Activated CD4-positive, CD25-positive, alpha-beta regulatory T cell treated with anti-CD3 and anti-CD28 coated beads, Interleukin-2, amount 50 U/mL, for 72 hours (primary cell): ENCODE measurements at places on chromosomes 4 and X.

DNA sequence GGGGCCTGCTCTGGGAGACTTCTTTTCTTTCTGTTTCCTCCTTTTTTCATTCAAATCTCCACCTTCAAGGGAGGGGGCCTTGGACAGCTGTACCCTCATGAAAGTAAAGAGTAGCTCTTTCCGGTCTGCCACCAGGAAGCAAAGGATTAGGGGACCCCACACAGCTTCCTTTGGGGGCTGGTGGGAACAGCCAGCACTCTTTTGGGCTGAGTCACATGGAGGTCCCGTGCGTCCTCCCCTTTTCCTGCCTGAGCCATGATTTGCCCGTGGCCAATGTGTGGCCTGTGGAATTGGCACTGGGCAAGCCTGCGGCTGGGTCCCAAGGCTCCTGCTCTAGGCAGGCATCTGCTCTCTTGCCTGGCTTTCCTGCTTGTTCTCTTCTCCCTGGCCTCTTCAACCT is 65.5 kb downstream of the FHDC1 start:
- no peak for DNase-seq

DNA sequence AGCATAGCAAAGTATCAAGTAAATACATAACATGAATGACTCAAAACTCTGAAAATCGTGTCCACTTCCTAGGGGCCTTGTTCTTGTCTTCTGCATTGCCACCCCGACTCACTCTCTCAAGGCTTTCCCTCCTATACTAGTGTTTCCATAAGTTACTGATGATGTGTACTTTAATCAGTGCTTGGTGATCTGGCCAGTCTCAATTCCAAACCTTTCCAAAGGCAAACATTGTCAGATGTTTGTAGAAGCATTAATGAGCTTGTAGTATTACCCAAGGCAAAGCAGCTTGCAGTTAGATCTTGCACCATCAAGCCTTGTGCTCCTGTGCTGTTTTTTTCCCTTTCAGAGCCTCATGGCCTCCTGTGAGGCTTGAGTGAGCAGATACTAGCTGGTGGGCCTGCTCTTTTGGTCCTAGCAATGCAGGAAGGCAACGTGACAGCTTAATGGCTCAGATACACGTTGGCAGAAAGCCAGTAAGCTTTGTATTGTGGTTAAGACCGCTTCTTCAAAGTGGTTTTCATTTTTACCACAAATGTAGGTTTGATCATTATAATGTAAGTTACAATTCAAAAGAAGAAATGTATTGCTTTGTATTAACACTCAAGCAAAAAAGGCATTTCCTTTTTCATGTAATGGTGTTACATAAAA is 51.8 kb downstream of the RBPJ start:
- DNase-seq: no peak

GRCh38 chrX:40651620-40652223 is 4.4 kb upstream of the CXorf38 start:
- peak; percentile 75 for DNase-seq

GRCh38 chr4:148292686-148293085 is 149.5 kb downstream of the NR3C2 start:
- no peak for DNase-seq

DNA sequence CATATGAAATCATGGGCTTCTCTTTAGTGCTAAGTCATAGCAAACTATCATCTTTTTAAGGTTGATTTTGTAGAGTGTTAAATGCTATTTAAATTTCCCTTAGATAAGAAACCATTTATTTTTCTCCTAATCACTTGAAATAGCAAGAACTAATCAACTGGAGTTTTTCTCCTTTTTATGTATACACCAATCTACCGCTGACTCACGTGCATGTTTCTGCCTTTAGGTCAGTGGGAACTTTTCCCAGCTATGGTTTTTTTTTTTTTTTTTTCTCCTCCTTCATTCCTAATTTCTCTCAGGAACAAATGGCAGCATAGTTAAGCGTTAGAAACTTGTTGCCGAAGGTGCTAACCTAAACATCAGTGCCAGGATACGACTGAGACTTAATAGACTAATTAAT is 176.4 kb downstream of the BMPR1B start:
- DNase-seq: no peak

DNA sequence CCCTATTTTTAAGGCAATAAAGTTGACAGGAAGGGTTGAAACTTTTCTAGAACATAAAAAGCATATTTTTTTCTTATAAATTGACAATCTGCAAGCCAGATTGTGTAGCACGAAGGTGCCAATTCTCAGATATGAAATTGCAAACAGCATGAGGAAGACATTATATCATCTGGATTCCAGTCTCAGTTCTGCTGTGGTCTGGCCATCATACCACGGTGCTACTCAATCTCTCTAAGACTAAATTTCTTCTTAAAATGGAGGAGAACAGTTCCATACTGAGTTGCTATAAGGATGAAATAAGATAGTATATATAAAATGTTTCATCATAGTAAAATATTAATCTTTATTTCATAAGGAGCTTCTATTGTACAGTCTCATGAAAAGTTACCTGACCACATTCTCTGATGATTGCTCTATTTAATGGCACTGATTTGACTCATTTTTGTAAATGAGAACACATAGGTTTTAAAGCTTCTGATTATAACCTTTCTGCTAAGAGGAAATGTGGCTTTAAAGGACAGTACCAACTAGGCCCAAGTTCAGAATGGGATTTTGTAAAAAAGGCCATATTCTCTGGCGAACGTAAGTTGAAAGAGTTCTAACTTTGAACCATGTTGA is 127.9 kb downstream of the SHROOM3 start:
- no peak for DNase-seq

- no peak for DNase-seq
These were observed 37.1 kb upstream of the AMOT start for GRCh38 chrX:112877771-112878173.

DNA sequence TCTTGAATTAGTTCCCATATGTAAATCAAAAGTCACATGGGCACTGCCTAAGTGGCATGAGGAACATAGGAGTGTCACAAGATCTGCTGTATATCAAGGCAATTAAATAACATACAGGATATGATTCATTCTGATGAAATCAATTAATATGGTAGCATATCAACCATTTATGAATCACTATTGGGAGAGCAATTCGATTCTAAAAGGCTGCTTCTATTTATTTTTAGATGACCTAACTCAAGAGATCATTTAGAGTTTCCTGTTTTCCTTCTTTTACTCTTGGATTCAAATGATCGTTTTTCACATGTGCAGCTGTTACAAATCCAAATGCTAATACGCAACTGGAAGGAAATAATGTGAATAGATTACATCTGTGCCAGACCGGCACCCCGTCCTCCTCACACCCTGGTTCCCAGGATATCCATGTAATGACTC is 81.9 kb downstream of the HCCS start:
- no peak for DNase-seq

DNA sequence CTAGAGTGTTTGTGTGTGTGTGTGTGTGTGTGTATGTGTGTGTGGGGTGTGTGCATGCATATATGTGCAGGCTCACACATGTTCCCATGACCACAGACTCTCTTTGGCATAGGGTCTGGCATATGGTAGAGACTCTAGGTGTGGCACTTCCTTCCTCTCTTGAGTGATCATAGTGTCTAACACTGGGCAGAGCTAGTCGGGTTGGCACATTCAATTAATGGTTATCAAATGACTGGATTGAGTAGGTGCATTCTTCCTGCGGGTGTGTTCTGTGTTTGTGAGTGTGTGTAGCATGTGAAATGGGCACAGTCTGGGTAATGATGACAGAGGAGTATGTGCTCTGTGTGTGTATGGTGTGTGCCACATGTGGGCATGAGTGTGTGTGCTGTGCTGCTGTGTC is 106.5 kb downstream of the EFNB1 start:
- DNase-seq: no peak

GRCh38 chr4:23456864-23457263 is 433.0 kb downstream of the PPARGC1A start:
- no peak for DNase-seq

- no peak for DNase-seq
These were observed 8.2 kb upstream of the GPR78 start for GRCh38 chr4:8571702-8572685.

GRCh38 chrX:2647627-2648026 is 43.5 kb upstream of the CD99 start:
- no peak for DNase-seq

GRCh38 chr4:123547216-123548165 is 150.9 kb downstream of the SPRY1 start:
- no peak for DNase-seq

DNA sequence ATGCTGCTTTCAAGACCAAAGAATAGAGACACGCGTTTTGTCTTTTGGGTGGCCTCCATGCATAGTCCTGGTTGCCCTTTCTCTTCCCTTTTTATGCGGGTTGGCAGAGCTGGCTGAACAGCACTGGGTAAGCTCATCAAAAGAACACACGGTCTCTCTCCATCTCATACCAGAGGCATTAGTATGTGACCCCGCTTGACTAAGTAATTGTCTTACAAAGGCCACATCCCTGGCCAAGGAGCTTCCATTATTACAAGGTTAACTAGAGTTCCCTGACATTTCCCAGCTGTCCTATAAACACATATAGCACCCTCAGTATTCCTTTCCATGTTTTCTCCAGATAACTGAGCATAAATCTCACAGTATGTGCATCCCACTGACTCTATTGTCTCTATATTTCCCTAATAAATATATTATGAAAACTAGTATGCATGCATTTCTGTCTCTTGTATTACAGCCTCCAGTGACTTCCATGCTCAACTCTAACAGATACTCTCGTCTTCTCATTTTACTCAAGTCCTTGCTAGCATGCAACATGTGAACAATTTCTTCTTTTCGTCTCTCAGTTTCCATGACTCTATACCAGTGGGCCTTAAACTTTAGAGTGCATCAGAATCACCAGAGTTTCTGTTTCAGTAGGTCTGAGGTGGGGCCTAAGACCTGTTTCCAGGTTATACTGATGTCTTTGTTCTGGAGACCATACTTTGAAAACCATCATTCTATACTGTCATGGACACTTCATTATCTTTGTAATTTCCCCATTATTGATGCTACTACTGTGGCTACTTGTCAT is 247.7 kb upstream of the ARSJ start:
- no peak for DNase-seq

GRCh38 chrX:100710816-100711215 is 21.1 kb downstream of the SYTL4 start:
- DNase-seq: no peak

DNA sequence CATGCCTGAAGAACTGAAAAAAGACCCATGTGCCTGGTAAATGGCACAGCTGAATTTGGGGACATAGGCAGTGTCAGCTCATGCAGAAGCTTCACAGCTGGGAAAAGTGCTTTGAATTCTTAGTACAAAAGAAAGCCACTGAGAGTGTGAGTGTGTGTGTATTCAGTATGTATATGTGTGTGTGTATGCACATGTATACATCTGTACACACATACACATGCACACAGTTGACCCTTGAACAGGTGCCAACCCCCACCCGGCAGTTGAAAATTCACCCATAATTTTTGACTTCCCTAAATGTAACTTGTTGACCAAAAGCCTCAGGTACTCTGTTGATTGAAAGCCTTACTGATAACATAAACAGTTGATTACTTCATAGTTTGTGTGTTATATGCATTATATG is 49.5 kb upstream of the ENPP6 start:
- DNase-seq: no peak

GRCh38 chrX:72273718-72274117 is 3.3 kb downstream of the RPS4X start:
- no peak for DNase-seq

- DNase-seq: no peak
These were observed 49.8 kb upstream of the PRSS48 start for GRCh38 chr4:151227172-151227571.

- DNase-seq: no peak
These were observed 90.7 kb downstream of the CDS1 start for GRCh38 chr4:84673475-84674240.

DNA sequence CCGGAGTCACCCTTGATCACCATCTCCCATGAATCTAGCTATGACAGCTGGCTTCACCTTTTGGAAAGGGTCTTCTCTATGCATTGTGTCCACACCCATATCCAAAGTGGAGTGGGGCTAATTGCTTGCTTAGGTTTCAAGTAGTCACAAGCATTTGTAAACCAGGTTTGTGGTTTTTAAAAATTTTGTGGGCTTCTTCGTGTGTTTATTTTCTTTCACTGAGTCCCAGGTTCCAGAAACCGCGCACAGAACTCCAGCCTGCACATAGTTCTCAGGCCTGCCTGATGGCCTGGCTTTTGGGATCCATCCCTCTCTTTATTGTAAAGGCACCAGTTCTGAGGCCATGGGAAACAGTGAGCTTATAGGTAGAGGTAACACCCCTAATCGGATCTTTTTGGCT is 70.2 kb upstream of the TLR3 start:
- DNase-seq: no peak

GRCh38 chr4:94889946-94890345 is 132.2 kb downstream of the BMPR1B start:
- no peak for DNase-seq

GRCh38 chr4:147103403-147103946 is 157.8 kb upstream of the TTC29 start:
- DNase-seq: no peak

- DNase-seq: no peak
These were observed 304.4 kb downstream of the AFF2 start for GRCh38 chrX:148804579-148805355.

DNA sequence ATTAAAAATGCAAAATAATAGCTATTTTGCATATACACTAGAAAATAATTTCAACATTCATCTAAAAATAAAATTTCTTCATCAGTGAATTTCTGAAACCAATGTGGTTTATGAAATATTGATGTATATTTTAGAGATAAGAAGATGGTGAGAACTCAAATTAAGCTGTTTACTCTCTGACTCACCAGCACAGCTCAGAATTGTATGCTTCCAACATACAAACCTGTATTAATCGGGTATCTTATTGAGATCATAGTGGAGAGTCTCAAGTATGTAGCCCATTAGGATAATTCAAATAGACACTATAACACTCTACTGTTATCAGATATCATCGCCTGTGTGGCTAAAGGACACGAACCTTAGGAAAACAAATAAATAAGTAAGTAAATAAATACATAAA is 899.5 kb upstream of the INTU start:
- no peak for DNase-seq

GRCh38 chr4:136219592-136220125 is 1312.6 kb downstream of the PCDH18 start:
- DNase-seq: no peak

DNA sequence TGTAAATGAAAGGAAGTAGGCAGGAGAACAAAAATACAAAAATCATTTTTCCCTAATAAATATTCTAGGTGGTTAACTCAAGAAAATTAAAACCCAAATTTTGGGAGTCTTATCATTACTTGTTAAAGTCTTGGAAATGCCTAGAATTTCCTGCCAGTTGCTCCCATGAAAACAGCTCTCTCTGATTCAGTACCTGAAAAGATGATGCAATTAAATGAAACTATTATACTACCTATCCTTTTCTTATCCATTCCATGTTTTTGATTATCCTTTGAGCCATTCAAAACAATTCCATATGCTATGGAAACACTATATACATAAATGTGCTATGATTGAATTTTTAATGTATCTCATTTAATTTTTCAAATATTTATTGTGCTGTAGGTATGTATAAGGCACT is 50.5 kb upstream of the AMELX start:
- DNase-seq: no peak
